ENCODE measurements at places on chromosomes 3 and 15.
A peak's percentile ranks its signal among the peaks of the same experiment; 100 is the strongest.

DNA sequence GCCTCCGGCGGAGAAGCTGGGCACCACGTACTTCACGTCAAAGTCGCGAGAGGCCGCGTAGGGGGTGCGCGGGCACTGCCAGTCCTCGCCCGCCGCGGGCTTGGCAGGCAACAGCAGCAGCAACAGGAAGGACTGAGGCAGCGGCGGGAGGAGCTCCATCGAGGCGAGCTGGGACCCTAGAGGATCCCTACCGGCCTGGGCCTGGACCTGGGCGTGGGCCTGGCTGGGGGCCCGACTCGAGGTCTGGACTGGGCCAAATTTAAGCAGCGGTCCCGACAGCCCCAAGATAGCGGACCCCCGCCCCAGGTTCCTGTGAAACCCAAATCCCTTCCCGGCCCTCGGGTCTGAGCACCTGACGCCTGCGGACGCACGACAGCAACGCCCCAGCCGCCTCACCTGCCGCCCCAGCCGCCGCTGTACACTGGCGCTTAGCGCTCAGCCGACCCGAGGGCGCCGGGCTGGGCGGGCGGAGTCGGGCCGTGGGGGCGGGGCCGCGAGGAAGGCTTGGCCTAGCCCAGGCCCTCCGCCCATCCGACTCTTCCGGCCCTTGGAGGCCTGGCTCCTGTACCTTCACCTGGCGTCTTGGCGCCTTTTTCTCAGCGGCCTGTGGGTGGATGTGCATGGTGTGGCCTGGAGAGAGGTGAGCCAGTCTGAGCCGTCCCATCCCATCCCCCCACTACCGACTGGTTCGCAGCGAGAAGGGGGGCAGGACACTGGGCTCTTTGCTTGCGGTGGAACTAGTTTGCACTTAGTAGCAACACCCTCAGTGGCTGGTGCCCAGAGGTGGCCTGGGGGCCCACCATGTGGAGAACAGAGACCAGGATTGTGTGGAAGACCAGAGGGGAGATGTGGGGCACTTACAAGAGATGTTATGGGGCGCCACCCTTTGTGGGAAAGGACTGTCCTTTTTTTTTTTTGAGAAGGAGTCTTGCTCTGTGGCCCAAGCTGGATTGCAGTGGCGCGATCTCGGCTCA lies at the start of gene MST1R:
MST1R (minus strand) TSS at position 423 of the 974 bp plus-strand sequence; CDS start at position 159, 264 bp downstream.
- peak; percentile 72 for DNase-seq

GRCh38 chr3:142595951-142596725 lies at the start of gene PLS1:
PLS1 (plus strand) TSS chr3:142596393; CDS start chr3:142664238, 67,845 bp downstream.
- DNase-seq: peak; percentile 80

GRCh38 chr3:100706365-100706764 lies 2.9 kb upstream of the TFG start:
- no peak for DNase-seq

GRCh38 chr3:94015025-94015424 lies 13.4 kb downstream of the STX19 start:
- no peak for DNase-seq

DNA sequence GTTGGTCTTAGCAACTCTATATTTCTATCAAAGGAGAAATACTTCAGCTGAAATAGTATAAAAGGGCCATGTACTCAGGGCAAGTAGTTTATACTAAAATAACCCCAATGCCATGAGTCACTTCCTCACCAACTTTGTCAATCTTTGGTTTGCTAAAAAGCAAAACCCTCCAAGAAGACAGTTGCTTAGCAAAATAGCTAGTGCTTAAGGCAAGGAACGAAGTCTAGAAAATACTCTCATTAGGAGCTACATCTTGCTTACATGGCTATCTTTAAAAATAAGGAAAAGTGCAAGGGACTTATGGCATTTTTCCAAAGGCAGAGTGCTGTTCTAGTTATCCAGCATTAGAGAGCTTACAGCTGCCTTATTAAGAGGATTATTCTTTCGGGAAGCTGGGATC lies 28.4 kb downstream of the P3H2 start:
- DNase-seq: no peak

GRCh38 chr15:74326746-74327145 lies 40.7 kb downstream of the CYP11A1 start:
- no peak for DNase-seq

DNA sequence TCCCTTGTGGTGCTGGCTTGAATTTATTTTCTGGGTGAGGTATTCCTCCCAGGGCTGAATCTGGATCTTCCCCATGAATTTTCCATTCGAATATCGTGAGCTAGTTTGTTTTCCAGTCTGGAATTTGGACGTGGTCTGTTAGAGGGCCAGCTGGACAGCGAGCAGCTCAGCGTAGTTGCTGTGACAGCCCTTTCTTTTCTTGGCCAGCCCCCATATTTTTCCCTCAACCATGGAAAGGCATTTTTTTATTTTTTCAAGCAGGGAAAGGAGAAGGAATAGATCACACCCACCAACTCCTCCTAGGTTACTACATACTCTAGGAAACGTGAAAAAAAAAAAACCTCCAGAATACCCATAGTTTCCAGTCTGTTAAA lies 152.0 kb downstream of the KLHL25 start:
- DNase-seq: no peak

DNA sequence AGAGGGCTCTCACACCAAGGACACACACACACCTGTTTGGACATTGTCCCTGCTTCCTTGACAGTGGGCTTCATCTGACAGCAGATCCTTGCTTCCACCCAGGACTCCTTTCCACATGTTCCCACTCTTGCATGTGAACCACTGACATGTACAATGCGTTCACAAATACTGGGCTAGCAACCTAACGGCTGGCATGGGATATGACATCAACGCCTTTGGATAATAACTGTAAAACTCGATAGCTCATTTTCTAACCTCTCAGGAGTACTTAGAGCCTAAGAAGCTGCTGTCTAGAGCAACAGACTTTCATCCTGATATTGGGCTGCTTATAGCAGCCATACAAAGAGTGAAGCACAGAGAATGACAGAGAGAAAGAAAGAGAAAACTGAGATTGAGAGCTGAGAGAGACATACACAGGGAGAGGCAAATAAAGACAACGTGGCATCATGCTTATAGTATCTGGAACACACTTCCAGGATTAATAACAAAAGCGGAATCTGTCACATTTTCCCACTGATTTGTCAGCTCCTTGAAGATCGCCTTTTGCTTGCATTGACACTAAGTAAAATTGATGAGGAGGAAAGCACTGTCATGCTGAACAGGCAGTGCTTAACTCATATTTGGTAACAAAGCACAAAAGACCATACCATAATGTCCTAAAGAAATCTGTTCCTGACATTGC lies 1.7 kb downstream of the GUCA1C start:
- no peak for DNase-seq

DNA sequence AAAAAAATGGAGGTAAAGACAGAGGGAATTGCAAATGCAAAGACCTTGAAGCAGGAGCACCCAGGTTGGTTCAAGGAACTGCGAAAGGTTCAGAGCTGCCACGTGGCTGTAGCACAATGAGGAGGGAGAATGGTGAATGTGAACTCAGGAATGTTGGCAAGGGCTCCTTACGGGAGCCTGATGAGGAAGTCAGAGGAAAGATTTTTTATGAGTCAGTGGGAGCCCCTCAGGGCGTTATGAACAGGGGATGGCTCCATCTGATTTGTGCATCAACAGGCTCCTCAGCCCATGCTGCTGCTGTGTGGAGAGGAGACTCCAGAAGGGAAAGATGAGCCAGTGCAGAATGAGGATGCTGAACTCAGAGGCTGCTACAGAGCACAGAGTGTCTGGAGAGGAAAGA lies 194.4 kb downstream of the ARRDC4 start:
- no peak for DNase-seq

GRCh38 chr15:48721061-48721810 lies 75.7 kb upstream of the FBN1 start:
- no peak for DNase-seq

- no peak for DNase-seq
Measured at GRCh38 chr15:72532991-72533601, 59.0 kb downstream of the ARIH1 start.

DNA sequence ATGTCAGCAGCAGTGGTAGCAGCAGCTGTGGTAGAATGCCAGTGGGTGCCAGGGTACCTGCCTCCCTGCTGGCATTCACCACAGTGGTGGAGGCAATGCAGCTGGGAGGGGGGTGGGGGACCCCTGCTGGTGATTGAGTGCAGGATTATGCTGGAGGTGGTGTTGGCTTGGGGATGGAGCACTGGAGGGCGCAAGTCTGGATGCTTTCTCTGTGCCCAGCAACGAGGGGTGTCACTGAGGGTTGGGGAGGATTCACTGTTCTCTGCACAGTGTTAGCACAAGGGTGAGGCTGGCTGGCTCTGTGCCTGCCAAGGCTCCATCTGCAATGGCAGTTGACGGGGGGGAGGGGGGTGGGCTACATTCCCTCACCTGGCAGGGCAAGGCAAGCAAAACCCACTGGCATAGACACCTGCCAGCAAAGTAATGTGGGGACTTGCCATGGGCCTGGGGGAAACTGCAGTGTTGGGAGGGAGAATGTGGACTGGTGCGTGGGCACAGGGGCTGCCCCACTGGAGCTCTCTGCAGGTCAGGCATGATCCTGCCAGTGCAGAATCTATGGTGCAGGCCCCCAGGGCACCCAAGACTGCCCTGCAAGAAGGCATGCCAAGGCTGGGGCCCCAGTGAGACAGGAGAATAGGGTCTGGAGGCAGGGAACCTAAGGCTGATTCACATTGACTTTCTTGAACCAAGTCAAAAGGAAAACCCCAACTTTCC lies 64.3 kb downstream of the MINDY4B start:
- DNase-seq: no peak

DNA sequence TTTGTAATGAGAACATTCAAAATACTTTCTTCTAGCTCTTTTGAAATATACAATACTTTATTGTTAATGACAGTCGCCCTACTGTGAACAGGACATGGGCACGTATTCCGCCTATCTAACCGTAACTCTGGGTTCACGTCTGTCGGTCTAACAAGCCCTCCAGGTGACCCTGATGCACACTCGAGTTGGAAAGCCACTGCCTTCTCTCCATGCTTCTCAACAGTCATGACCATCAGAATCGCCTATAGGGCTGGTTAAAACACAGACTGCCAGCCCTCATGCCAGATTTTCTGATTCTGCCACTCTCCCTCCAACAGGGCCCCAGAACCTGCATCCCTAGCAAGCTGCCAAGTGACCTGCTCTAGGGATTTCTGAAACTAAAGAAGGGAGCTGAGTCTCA lies 140.2 kb downstream of the FOXP1 start:
- no peak for DNase-seq

GRCh38 chr15:90219421-90220141 lies 14.2 kb downstream of the CIB1 start:
- DNase-seq: peak; percentile 43

- no peak for DNase-seq
Measured at GRCh38 chr15:65947041-65947440, 77.8 kb downstream of the RAB11A start.

DNA sequence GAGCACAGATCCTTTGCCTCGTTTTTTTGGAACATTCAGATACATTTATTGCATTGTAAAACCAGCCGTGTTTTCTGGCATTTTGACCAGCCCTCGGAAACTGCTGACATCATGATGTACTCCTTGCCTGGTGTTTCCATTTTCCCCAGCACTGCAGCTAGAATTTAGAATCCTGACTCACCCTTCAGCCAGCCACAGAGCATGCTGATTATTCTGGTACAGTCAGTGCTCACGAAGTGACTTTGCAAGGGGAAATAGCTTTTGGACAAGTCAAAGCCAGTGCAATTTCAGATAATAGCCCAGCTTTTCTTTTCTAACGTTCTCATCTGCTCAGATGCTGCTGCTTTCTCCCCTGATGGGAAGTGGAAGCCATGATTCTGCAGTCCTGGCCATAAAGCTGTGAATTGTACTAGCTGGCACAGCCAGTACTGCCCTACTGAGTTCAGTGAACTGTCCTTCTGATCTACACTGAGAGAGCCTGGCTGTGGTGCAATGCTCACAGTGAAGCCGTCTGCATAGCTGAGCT lies 12.1 kb upstream of the CNBP start:
- no peak for DNase-seq

DNA sequence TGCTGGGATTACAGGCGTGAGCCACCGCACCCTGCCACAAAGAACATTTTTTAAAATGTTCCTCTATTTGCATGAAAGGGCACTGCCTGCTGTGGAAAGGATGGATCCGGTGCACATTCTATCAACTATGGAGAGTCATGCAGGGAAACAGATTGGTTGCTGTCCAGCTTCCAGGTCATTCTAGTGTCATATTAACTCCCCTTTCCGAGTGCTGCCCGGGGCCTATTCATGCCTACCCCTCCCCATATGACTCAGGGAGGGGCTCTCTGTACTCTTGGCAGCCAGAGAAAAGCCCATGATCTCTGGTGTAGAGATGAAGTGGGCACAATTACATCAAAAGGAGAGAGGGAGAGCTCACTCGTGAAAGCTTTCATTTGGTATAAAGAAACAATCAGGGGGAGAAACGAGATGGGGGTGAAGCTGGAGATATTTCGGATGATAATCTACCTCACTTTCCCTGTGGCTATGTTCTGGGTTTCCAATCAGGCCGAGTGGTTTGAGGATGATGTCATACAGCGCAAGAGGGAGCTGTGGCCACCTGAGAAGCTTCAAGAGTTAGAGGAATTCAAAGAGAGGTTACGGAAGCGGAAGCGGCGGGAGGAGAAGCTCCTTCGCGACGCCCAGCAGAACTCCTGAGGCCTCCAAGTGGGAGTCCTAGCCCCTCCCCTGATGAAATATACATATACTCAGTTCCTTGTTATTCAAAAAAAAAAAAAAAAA lies 16.1 kb upstream of the AHSG start:
- no peak for DNase-seq

Measured in stimulated activated CD4-positive, alpha-beta T cell treated with anti-CD3 and anti-CD28 coated beads, Interleukin-12 subunit alpha, Interleukin-12 subunit beta, amount 100 ng/mL, for 48 hours (primary cell).